ENCODE measurements at places on chromosomes 12 and 14. TPM values are rescaled to one million over a fixed set of nuclear protein-coding genes. Genes with fewer than 3 reads are reported as not detected.

- DNase-seq: no peak
These were observed 277.9 kb downstream of the ITPR2 start for GRCh38 chr12:26555139-26555538.

RPS6KL1 gene
- 2.9 TPM for total RNA-seq

GRCh38 chr14:91899806-91900205 is 32.5 kb upstream of the TC2N start:
- no peak for DNase-seq

ABCC9 gene
- not detected for total RNA-seq

DNA sequence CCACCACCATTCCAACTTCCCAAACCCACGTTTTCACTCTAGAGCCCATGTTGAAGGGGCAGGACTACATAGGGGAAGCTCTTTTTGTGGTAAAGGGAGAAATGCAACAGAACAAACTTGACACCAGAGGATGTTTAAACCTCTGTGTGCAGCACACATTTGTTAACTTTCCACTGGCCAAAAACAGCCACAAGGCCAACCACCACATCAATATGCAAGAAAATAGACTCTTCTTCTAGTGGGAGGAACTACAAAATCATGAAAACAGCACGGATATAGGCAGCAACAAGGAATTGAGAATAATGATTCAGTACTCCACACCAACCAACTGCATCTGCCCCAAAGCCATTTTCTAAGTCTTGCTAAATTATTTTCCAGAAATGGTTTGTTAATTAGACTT is 66.3 kb upstream of the CEP83 start:
- no peak for DNase-seq

- DNase-seq: no peak
These were observed 36.7 kb downstream of the CHST11 start for GRCh38 chr12:104493496-104493895.

SPIC gene
- total RNA-seq: not detected

CLEC4D gene
- not detected for total RNA-seq

GRCh38 chr12:25482625-25483024 is 70.5 kb downstream of the LMNTD1 start:
- DNase-seq: no peak

DNA sequence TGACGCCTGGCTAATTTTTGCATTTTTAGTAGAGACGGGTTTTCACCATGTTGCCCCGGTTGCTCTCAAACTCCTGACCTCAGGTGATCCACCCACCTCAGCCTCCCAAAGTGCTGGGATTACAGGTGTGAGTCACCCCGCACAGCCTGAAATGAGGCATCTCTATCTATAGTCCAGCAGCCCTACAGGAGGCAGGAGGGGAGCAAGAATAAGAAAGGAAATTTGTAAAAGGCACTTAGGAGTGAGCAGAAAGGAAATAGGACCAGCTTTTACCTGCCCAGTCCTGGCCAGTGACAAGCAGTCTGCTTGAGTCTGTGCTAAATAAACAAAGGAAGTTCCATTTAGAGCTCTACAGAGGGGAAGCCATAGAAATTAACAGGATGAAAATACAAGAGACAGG is 15.0 kb upstream of the PSMA6 start:
- DNase-seq: no peak

HOXC6 gene
- 0.68 TPM for total RNA-seq

APOF gene
- total RNA-seq: not detected

GRCh38 chr12:57008178-57008577 is 1.8 kb upstream of the ZBTB39 start:
- peak; percentile 59 for DNase-seq

DNA sequence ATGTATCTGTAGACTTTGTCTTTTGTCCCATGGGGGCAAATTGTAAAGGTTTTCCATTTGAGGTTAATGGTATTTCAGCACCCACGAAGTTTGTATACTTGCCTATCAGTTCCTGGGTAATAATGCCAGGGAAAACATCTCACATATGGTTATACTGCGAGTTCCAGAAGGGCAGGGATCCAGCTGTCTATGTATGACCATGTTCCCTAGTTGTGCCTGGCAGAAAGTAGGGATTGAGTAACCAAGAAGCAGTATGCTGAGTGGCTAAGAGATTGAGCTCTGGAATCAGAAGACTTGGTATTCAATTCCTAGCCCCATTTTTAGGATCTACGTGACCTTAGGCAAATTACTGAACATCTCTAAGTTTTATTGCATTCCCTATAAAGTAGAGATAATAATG is 173.2 kb upstream of the PWP1 start:
- no peak for DNase-seq

GRCh38 chr14:95182379-95182778 is 25.1 kb upstream of the DICER1 start:
- DNase-seq: no peak

Measured in Caki2 (cell line).